ENCODE measurements at places on chromosomes 6 and 20.

GRCh38 chr6:36545767-36546307 lies 1.4 kb downstream of the STK38 start:
- no peak for DNase-seq

- no peak for DNase-seq
Observed at GRCh38 chr6:119686240-119686639, 336.7 kb upstream of the MAN1A1 start.

GRCh38 chr6:33241968-33242367 lies 29.7 kb downstream of the VPS52 start:
- DNase-seq: no peak

- DNase-seq: no peak
Observed at GRCh38 chr6:131730264-131730663, 19.4 kb upstream of the CTAGE9 start.

DNA sequence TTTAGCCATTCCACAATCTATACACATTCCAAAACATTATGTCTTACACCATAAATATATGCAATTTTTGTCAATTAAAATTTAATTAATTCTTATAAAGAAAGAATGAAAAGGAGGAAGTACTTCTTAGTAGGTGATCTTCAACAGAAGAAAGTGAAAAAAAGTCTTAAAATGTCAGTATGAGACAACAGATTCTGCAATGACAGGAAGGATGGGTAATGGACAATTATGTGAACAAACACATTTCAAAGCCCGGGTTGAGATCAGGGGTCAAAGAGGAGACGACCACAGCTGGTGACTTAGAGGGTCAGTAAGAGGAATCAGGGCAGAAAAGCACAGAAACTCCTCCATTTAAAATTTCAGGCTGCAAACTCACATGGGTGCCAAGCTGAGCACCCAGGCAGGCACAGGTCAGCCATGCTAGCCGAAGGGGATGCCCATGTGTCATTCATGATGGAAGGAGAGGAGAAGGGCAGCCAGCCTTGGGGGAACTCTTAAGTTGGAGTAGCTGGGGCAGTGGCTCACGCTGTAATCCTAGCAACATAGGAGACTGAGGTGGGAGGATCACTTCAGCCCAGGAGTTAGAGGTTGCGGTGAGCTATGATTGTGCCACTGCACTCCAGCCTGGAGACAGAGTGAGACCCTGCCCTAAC lies 11.0 kb downstream of the VSX1 start:
- no peak for DNase-seq
